Inflammatory macrophage treated with lipopolysaccharide for 4 hours (primary cell): ENCODE measurements at places on chromosomes 2 and 18.
A peak's percentile ranks its signal among the peaks of the same experiment; 100 is the strongest.

DNA sequence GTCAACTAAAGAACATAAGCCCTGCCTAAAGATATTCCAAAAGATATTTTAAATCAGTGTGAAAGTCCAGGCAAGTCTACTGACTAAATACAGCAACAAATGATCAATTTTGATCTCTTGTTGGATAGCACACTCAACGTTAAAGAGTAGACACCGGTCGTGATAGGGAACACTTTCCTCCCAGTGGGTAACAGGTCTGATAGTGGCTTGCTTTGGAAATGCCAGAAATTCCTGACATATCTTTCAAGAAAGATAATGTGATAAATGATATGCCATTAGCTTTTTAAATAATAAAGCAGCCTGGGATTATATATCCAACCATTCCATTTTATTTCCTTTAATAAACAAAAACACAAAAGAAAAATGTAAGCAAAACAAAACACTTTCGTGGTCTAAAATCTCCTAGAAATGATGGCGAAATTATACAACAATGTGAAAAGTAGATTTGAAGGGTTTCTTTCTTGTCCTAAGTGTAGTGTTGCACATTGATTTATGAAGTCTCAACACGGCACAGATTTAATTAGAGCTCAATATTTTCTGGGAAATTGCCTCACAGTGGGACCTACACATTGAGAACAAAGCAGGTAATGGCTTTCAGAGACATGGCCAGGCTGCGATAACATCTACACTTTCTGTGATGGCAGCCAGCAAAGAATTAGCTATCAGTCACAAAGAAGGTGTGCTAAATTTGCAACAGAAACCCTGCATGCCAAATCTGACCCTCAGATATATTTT is 158.6 kb downstream of the PPP1R1C start:
- no peak for DNase-seq

- DNase-seq, result no peak
Measured at GRCh38 chr2:1809726-1810125, 65.4 kb upstream of the PXDN start.

GRCh38 chr2:220533485-220533884 is 906.1 kb downstream of the SLC4A3 start:
- DNase-seq, result no peak

GRCh38 chr2:204972606-204973336 is 427.5 kb downstream of the PARD3B start:
- DNase-seq, result no peak

DNA sequence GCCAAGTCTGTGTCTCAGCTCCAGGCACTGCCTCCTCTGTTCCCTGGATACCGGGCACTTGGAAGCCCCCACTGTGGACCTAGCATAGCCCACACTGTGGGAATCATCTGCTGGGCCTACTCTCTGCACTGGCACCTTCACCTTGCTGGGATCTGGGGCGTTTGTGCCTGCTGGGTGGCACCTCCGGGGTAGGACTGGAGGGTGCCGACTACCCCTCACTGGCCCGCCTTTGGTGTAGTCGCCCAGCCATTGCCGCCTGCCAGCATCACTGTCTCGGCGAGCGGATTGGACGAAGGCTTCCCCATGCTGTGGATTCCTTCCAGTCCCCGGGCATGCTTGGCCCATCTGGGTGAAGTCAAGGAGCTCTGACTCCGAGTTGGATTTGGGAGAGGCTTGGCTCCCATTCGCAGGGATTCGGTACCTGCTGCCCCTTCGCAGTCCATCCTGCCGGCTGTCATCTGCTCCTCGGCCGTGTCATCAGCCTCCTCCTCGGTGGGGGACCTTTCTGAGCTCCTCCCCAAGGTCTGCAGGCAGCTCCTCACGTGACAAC is 180.6 kb upstream of the HDAC4 start:
- no peak for DNase-seq

DNA sequence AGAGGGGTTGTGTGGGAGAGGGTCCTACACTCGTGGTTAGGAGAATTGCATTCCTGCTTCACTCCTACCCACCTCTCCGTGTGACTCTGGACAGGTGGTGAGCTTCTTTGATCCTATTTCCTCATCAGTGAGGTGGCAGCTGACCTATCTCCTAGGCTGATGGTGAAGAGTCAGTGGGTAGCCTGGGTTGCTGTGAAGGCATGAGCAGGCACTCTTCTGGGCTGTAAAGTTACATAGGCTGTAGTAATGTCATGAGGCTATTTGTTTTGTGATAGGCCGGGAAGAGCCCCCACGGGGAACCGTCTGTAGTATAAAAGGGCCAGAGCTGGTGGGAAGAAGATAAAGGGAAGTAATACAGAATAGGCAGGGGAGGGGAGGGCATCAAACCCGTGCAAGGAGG is 83.8 kb downstream of the TMEM247 start:
- peak; percentile 39 for DNase-seq

GRCh38 chr2:105674859-105675541 is 69.7 kb upstream of the NCK2 start:
- DNase-seq, result no peak

- DNase-seq, result no peak
Measured at GRCh38 chr2:212979799-212980198, 171.6 kb downstream of the IKZF2 start.

DNA sequence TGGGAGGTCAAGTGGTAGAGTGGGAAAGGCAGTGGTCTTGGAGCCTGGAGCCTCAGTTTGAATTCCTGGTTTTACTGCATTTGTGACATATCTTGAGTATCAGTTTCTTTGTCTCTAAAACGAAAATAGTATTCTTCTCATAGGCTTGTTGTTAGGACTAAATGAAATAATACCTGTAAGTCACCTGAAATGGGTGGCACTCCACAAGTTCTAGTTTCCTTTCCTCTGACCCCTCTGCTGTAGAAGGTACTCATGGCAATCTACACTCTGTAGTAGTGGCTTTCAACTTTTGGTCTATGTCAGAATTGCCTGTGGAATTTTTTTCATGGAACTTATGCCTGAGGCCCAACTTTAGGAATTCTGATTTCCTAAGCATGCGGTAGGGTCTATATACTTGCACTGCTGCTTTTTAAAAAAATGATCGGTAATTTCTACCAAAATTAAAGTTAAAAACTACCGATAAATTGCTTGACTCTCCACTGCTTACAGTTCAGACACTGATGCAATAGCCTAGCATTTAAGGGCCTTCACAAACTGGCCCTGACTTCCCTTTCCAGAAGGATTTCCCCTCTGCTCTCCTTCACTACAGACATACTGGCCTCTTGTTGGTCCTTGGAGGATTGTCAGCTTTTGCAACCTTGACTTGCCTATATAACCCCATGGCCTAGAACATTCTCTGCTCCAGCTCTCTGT is 47.2 kb downstream of the PLEK start:
- peak; percentile 75 for DNase-seq

GRCh38 chr2:36473230-36473629 is 117.7 kb downstream of the CRIM1 start:
- DNase-seq, result peak; percentile 81

- no peak for DNase-seq
Measured at GRCh38 chr2:127860130-127860529, 2.2 kb upstream of the POLR2D start.

DNA sequence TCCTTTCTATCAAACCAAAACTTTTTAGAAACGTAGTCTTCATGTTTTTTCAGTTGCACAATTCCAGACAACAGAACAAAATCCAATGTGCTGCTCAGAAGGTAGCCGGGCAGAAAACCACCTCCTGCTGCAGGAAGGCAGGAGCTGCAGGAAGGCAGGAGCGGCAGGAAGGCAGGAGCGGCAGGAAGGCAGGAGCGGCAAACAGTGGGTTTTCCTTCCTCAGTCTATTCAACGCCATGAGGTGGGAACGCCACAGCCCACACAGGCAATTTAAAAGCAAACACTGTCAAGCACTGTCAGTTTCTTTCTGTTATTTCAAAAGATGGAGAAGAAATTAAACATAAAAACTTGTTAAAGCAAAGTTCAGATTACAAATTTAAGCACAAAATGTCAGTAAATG is 601.2 kb upstream of the SALL3 start:
- no peak for DNase-seq

DNA sequence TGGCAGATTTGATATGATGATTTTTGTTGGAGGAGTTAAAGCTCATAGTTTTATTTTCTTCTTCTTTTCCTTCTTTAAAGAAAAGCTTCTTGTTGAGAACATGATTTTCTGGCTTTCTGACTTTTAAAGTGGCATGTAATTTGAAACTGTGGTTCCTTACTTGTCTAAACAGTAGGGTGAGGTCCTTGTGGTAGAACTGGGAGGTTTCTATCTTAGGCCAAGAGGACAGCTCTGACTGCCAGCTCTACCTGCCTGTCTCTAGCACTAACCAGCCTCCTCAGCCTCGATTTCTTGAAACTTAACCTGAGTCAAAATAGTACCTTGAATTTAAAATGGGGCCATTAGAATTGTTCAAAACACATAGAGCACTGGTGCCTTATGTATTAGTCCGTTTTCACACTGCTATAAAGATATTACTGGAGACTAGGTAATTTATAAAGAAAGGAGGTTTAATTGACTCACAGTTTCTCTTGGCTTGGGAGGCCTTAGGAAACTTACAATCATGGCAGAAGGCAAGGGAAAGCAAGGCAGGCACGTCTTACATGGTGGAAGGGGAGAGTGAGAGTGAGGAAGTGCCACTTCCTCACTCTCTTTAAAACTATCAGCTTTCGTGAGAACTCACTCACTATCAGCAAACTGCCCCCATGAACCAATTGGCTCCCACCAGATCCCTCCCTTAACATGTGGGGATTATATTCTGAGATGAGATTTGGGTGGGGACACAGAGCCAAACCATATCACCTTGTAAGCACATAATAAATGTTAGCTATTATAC is 119.0 kb downstream of the CERS6 start:
- DNase-seq, result no peak

GRCh38 chr18:35413163-35413511 is 36.0 kb upstream of the ZNF396 start:
- DNase-seq, result peak; percentile 12

- DNase-seq, result peak; percentile 79
Measured at GRCh38 chr2:72770879-72771461, 54.9 kb downstream of the EXOC6B start.

DNA sequence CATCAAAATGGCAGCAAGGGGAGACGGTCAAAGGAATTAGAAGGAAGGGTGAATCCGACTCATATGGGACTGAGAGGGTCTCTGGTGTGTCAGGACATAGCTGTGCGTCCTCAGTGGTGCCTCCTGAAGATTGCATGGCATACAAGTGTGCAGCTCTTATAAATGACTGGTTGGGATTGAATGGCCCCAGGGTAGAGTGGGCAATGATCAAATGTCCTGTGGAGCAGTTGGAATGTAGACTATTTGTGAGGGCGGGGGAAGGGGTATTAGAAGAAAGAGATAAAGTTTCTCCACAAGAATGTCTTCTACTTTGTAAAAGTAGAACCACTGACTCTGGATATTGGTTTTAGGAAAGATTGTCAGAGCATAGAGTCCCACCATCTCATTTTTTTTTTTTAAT is 24.6 kb downstream of the CTLA4 start:
- DNase-seq, result no peak

DNA sequence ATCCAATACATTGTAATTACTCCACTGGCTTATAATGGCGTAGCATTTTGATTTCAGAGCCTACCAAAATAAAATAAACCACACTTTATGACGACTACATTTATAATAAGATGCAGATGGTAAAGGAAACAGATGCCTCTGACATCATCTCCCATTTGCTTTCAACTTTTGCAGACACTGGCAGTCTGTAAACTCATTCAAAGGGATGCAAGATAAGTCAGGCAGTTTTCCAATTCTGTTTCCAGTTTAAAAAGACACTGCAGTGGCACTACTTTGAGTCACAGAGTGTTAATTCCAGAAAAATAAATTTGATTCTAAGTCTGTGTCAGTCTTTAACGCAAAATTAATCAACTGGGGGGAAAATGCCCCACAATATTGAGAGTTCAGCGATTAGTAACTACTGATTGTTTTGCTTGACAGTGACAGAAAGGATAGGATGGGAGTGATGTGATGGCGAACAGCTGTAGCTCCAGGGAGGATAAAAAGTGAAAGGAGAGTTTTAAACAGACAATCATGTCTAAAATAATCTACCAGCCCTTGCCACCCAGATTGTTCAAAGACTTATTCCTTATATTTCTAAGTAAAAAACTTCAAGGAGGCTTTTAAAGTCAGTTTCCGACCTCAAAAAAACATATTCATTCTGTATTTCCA is 6.7 kb downstream of the DSEL start:
- DNase-seq, result no peak

DNA sequence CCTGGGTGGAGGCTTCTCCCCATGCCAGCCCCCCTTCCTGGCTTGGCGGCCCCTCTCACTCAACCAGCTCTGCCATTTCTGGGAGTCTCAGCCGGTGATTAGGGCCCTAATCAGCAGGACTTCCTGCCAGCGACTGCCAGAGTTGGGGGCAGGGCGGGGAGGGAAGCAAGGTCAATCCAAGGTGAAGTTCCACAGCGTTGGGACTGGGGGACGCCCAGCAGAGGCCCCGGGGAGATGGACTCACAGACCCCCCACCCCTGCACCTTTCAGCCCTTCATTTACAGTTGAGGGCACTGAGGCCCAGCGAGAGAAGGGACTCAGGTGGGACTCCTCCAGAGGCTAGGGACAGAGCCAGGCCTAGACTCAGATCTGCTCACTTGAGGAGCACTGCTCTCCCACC is 65.3 kb downstream of the TNS1 start:
- no peak for DNase-seq

GRCh38 chr2:58594762-58595161 is 353.6 kb upstream of the FANCL start:
- no peak for DNase-seq

DNA sequence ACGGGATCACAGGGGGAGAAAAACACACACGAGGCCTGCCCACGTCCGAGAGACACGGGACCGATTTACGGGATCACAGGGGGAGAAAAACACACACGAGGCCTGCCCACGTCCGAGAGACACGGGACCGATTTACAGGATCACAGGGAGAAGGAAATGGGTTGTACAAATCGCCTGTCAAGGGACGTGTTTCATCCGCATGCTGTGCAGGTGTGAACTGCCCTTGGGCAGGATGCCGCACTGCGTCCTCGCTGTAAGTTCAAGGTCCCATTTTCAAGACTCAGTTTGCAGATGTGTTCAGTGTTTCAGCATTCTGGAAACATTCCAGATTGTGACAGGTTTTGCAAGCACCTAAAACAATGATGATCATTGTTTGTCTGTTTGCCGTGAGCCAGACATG is 2.3 kb upstream of the KCNG2 start:
- no peak for DNase-seq

DNA sequence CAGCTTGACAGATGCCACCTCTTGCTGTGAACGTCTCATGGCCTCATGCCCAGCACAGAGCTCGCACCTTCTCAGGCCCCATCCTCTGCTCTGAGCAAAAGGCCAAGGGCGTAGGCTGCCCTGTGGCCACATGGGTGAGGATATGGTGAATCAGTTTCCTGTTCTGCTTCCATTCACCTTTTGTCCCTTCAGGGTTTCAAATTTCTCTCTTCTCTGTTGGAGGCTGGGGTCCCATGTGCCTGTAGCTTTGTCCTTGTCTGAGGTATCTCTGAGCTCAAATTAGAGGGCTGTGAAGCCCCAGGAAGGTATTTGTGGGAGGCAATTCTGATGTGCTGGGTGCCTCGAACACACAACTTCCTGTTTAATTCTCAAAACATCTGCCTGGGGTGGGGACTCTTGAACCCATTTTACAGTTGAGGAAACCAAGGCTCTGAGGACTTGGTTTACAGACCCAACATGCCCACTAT is 29.0 kb downstream of the ZAP70 start:
- peak; percentile 17 for DNase-seq

GRCh38 chr2:127048969-127049897 is 57.7 kb downstream of the BIN1 start:
- DNase-seq, result no peak
